Lung microvascular endothelial cell (primary cell): ENCODE measurements at places on chromosomes 16 and 17. TPM values are rescaled to one million over a fixed set of nuclear protein-coding genes. Genes with fewer than 3 reads are reported as not detected.

Gene RAB34
- total RNA-seq, result 11.3 and 22.2 TPM in 2 replicates

Gene CD7
- total RNA-seq, result under 0.01 TPM in 1 of 2 replicates, not detected in the other

Gene TPSAB1
- not detected in 2 replicates for total RNA-seq

GRCh38 chr17:14875557-14876412, 389.3 kb downstream of the PMP22 start:
- no peak for DNase-seq

GRCh38 chr17:12342609-12343435, 322.1 kb downstream of the MAP2K4 start:
- DNase-seq, result no peak

GRCh38 chr17:41406205-41406604, 8.8 kb upstream of the KRT31 start:
- no peak for DNase-seq
